Hematopoietic multipotent progenitor cell treated with erythropoietin and hydrocortisone succinate and interleukin-3 and kit ligand, for 15 days (in vitro differentiated cells): ENCODE measurements at places on chromosomes 6 and 20.

DNA sequence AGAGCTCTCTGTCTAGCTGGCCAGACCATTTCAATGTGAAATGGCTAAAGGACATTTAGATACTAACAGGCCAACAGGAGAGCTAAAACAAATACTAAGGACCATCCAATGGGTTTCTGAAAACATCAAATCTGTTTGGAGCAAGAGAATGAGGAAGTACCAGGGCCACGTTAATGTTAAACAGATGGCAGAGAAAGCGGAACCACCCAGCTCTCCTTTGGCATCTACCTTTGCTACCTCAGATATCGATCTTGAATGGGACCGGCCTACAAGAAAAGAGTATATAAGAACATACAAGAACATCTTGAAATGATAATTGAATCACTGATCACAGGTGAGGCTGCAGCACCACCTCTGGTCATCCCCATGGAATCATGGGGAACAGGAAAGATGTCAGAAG is 31.8 kb downstream of the KCNK5 start:
- DNase-seq = no peak

GRCh38 chr6:33189164-33189563 is 3.1 kb downstream of the COL11A2 start:
- DNase-seq = no peak

GRCh38 chr20:38604873-38605303 is 3.3 kb downstream of the ARHGAP40 start:
- DNase-seq = no peak

DNA sequence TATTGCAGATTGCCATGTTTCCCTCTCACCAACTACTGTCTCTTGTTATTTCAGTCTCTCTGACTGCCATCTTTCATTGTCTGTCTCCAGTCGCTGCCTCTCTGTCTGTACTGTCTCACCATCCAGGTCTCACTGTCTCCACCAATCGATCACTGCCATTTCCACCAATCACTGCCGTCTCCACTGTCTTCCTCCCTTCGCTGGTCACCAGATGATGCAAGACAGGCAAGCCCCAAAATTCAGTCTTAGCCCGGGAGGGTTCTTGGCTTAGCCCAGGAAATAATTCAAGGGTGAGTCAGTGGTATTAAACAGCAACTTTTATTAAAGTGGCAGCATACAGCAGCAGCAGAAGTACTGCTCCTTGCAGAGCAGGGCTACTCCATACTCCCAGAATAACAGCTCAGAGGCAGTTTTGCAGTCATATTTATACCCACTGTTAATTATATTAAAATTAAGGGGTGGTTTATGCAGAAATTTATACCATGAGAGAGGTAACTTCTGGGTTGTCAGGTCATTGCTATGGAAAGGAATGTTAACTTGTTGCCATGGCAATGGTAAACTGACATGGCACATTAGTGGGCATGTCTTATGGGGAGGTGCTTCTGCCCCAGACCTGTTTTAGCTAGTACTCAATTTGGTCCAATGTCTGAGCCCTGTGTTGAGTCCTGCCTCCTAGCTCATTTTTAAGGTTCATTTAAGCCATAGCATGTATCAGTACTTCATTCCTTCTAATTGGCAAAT is 23.0 kb upstream of the ECHDC1 start:
- DNase-seq = no peak

DNA sequence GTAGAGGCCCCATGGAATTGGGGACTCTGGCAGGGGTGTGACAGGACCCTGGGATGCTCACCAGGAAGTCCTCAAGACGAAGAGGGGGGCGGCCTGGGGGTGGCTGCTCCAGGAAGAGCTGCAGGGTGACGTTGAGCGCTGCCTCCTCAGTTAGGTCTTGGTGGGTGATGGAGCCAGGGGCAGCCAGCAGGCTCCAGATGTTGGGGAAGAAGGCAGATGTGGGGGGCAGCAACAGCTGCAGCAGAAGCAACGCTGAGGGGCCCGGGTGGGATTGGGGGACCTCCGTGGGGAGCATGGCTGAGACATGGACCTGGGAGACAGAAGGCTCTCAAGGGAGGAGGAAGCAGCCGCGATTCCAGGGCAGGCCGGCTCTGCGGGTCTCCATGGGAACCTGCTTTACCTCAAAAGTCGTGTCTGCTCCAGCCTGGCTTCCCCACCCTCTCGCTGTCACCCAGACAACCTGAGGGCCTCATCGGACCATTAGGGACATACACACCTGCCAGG is 591 bp downstream of the VWA7 start:
- no peak for DNase-seq
